ENCODE measurements at places on chromosomes 3 and 15.

DNA sequence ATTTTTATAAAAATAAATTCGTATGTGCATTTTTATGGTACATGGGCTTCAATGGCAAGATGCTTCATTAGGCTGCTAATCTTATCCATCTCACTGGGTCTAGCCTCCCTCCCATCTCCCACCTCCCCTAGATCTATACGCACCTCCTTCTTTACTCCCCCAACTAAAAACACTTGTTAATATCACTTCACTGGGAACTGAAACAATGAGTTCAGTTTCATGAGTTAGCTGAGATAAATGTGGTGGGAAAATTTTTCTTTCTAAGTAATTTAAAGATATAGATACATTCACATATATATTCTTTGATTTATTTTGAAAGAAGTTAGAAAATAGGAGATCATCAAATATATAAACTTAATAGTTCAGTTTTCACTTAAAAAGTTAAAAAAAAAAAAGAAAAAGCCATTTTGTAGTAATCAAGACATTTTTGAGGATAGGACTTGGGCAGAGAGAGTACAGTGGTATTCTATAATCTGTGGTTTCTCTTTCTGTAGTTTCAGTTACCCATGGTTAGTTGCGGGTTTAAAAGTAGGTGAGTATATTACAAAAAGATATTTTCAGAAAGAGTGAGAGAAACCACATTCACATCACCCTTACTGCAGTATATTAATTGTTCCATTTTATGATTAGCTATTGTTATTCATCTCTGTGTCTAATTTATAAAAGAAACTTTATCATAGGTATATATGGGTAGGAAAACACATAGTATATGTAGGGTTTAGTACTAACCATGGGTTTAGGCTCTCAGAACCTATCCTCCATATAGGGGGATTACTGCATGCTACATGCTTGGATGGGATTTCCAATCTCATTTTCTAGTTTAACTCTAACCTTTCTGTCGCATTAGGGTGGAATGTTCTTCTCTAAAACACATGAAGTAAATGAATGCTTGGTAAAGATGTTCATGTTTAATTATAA, 316.0 kb upstream of the CBLB start:
- DNase-seq: no peak

DNA sequence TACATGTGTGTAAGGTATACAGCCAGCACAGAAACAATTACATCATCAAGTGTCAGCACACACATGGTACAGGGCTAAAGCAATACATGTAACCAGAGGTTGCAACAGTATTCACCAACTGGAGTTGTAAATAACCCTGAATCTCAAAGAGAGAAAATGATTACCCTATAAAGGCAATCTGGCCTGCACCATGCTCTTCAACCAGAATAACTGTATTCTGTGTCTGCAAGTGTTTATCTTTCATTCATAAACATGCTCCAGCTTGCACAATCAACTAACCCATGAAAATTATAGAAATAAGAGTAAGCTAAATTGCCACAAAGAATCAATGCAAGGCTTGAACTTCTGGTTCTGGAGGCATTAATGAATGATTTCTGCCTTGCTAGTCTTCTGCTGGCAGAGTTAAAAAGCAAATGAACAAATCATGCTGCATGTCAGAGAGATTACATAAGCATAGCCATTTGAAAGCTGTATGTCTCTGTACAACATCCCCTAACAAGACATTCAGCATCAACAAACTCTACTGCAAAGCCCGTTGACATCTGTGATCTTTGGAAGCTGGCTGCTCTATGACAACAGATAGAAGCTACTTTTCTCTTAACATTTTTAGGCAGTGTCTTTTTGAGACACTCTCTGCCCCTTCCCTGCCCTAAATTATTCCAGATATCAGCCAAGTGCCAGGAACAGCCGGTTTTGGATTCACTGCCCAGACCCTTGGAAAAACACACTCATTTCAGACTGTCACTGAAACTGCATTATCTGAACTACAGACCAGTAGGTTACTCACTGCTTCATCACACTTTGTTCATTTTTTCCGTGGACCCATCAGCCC, 871.0 kb downstream of the OTOL1 start:
- DNase-seq: no peak

GRCh38 chr3:134939978-134940377, 144.9 kb downstream of the EPHB1 start:
- no peak for DNase-seq

- DNase-seq: no peak
Observed at GRCh38 chr3:121870717-121871116, 23.5 kb upstream of the SLC15A2 start.

- no peak for DNase-seq
Observed at GRCh38 chr3:61571516-61572336, 10.4 kb downstream of the PTPRG start.

GRCh38 chr15:29612701-29613100, 209.6 kb downstream of the TJP1 start:
- no peak for DNase-seq

DNA sequence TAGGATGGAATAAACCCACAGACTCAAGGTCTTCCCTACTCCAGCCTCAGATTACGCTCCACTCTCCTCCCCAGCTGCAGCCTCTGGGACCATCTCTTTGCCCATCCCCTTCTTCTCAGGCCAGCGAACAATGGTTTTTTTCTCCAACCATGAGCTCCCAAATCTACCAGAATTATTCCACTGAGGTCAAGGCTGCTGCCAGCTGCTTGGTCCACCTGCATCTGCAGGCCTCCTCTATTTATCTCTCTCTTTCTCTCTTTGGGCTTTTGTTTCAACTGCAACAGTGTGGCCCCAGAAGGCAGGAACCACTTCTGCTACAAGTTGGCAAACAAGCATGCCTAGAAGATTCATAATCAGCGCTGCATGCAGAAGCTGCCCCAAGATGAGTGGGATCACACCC, 19.1 kb downstream of the CHRM5 start:
- DNase-seq: no peak

- no peak for DNase-seq
Observed at GRCh38 chr15:98889930-98890695, 117.5 kb downstream of the PGPEP1L start.

GRCh38 chr15:95713324-95713723, 617.2 kb upstream of the NR2F2 start:
- no peak for DNase-seq

DNA sequence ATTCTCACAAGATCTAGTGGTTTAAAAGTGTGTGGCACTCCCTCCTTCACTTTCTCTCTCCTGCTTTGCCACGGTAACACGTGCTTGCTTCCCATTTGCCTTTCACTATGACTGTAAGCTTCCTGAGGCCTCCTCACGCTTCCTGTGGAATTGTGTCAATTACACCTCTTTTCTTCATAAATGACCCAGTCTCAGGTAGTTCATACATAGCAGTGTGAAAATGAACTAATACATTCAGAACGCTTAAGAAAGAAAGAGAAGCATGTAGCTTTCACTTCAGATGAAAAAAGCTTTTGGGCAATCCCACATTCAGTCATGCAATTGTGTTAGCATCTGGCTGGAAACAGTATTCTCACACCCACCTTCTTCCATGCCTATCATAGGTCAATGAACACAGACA, 24.4 kb downstream of the P3H2 start:
- DNase-seq: no peak

Data from stimulated activated CD8-positive, alpha-beta memory T cell treated with anti-CD3 and anti-CD28 coated beads, Interleukin-4, amount 100 ng/mL, for 1 hour (primary cell).